Ovary (tissue), 10 donors: ENCODE measurements at places on chromosomes 11 and 22. TPM values are rescaled to one million over a fixed set of nuclear protein-coding genes. Genes with fewer than 3 reads are reported as not detected.

DNA sequence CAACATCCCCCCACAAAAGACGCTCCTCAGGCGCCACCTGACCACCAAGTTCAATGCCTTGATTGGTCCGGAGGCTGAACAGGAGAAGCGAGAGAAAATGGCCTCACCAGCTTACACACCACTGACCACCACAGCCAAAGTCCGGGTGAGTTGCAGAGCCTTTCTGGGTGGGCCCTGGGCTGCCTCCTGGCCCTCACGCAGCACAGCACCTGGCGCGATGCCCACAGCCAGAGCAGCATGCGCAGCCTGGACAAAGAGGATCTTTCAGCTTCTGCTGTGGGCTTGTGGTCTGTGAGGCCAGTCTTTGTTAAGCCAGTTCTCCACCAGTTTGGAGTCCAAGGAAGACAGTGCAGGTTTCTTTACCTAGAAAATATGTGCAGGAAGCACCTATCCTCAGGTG is 21.6 kb downstream of the CYB5R2 start:
- DNase-seq, result no peak

DNA sequence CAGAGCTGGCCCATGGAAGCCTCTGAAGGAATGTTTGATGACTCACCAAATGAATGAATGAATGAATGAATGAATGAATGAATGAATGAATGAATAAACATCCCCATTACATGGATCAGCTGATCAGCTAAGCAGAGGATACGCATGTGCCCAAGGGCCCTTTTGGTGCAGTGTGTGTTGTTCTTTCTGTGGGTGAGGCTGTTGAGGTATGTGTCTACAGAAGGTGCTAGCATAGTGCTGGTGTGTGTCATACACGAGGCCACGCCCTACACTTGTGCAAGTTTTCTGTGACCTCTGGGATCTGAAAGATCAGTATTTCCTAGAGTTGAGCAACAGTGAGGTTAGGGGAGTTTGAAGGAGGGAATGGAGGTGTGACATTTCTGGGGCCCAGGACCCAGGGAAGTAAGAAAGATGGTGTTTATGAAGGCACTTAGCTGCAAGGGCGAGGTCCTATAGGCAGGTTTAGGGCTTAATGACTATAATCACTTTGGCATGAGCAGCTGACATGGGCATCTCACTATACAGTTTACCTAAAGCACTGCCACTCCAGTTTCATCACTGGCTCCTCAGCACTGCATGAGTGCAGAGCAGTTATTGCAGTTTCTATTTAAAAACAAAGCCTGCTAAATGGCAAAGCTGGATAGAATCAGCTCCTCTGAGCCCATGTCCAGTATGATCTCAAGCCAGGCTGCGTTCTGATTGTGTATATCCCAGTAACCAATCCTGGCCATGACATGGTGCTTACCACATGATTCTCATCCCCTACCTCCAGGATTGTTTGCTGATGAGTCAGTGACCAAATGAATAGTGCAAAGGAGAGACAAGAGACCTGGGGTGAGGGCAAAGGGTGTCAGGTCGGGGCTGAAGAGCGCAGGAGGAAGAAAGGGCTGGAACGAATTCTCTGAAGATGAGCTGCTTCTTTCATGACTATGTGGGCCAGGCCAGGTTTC is 36.4 kb upstream of the E2F8 start:
- DNase-seq, result no peak

GRCh38 chr22:26713823-26714449 is 56.5 kb downstream of the MIAT start:
- no peak for DNase-seq

GRCh38 chr11:69515271-69516245 is 34.1 kb downstream of the LINC01488 start:
- DNase-seq, result no peak

DNA sequence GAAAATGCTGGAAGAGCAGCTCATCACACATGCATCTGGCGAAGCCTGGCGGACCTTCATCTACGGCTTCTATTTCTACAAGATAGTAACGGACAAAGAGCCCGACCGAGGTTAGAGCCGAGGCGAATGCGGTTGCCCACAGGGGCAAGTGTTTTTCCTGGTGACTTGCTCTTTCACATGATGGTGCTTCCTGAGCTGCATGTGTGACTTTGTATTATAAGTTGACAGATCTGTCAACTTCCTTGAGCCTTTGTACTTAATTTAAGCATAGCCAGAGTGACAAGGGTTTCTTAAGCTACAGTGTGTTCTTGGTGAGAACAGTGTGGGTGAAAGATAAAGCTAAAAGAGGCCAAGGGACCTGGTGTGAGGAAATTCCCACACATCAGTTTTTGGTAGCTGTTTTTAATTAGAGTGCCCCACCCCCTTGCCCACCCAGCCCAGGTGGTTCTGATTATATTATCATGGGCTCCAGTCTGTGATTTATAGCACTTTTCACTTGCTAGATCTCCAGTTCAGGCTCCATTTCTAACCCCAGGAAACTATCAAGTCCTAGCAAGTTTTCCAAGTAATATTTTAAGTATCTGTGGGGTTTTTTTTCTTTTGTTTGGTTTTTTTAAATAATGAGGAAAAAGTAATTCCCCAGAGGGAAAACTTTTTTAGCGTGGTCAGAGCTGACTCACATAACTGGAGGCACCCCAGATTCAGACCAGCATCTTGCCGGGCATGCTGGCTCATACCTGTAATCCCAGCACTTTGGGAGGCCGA is 68.0 kb upstream of the YWHAH start:
- no peak for DNase-seq

GRCh38 chr11:129694966-129695365 is 120.7 kb upstream of the TMEM45B start:
- DNase-seq, result no peak

- no peak for DNase-seq
Observed at GRCh38 chr22:27110665-27111451, 453.5 kb downstream of the MIAT start.

- no peak for DNase-seq
Observed at GRCh38 chr22:23236440-23237184, 56.3 kb downstream of the BCR start.

DNA sequence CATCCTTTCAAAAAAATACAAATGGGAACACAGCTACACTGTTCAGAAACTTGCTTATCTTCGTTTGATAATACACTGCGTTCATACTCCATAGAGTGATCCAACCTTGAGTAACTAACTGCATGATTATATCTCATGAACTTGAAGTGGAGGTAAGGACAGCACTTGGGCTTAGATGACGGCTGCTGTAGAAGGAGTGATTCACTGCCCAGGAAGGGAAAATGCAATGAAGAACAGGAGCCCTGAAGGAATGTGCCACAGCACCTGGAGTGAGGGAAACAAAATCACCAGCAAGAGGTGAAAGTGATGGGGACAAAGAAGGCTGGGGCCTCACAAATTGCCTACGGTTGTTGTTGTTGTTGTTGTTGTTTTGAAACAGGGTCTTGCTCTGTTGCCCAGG is 44.1 kb upstream of the SC5D start:
- DNase-seq, result no peak

Gene MS4A3
- total RNA-seq, result not detected

Gene FXYD2
- total RNA-seq, result 15.9 TPM
